DMS53 (cell line): ENCODE measurements at places on chromosomes 7 and 10.
A peak's percentile ranks its signal among the peaks of the same experiment; 100 is the strongest.

GRCh38 chr10:126104767-126105166, 208.4 kb downstream of the FANK1 start:
- DNase-seq, result no peak

DNA sequence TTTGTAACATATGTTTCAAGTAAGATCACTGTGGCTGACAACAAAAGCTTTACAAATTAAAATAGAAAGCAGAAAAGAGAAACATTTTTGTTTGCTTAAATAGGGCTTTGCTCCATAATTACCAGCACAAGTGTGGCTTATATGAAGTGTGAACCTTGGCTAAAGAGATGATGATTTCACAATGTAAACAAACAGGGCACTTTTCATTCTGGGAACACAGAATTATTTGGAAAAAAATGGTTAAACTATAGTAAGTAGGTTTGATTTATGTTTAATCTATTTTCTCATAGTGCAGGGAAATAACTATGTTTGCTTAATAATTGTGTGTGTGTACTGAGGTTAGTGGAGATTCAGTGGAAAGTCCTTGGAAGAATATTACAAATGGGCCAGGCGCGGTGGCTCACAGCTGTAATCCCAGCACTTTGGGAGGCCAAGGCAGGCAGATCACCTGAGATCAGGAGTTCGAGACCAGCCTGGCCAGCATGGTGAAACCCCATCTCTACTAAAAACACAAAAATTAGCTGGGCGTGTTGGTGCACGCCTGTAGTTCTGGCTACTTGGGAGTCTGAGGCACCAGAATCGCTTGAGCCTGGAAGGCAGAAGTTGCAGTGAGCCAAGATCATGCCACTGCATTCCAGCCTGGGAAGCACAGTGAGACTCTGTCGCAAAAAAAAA, 19.1 kb upstream of the OTUD1 start:
- DNase-seq, result peak; percentile 73

- DNase-seq, result no peak
These were observed 22.1 kb downstream of the NRAP start for GRCh38 chr10:113641702-113642101.

GRCh38 chr7:150994141-150994837, 3.5 kb downstream of the NOS3 start:
- peak; percentile 40 for DNase-seq

DNA sequence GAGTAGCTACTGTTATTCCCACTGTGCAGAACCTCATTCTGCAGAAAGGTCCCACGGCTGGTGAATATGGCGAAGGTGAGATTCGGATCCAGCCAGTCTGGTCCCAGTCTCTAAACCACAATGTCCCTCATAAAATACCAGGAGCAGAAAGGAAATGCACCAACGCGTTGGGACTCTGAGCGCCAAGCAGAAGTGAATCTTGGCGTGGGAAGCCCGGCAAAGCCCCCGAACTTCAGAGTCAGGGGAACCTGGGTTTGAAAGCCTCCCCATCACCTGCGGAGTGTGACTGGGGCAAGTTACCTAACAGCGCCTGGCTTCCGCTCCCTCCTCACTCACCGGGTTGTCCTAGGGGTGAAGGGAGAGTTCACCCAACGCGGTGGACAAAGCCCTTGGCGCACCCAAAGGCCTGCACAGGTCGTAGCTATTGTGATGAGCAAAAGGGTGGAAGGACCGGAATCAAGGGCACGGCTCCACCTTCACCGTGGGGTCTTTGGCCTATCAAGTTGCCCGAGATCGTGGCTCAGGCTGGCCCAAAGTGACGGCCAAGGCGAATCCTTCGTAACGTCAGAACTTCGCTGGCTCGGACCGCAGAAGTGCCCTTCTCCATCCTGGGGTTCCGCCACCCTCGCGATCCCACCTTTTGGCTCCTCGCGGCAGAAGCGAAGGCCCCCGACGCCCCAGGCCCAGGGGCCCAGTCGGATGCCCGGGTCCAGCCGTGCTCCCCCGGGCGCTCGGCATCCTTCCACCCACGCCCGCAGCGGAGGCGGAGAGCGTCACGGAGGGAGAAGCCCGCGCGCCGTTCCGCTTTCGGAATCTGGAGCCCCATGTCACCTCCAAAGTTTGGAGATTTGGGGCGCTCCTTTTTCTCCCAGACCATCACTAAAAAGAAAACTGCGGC, 811 bp downstream of the RGS10 start:
- peak; percentile 14 for DNase-seq
